Hepatocyte (in vitro differentiated cells): ENCODE measurements at places on chromosomes 7 and 10. TPM values are rescaled to one million over a fixed set of nuclear protein-coding genes. Genes with fewer than 3 reads are reported as not detected.

DNA sequence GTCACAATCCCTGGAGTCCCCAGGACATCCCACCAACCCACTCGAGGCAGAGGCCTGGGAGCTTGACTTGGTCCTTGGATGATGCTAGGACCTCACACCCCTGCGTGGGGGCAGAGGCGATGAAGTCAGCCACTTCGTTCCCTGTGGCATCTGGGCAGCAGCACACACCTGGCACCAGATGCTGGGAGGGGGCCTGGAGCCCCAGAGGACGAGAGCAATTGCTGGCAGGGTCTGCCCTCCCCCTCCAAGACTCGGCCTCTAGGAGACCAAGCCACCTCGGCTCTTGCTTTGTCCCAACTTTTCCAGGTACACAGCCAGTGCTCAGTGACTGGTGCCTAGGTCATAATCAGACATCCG, 39.1 kb downstream of the DPYSL4 start:
- no peak for DNase-seq

BPGM gene
- 25.7 and 37.6 TPM in 2 replicates for polyA plus RNA-seq

GRCh38 chr10:15231426-15231825, 62.9 kb upstream of the NMT2 start:
- no peak for DNase-seq

GRCh38 chr7:131400681-131401176, 73.1 kb downstream of the MKLN1 start:
- peak; percentile 4 for DNase-seq

BEND7 gene
- 7.6 and 8.4 TPM in 2 replicates for polyA plus RNA-seq

GRCh38 chr10:98244586-98244985, 23.4 kb downstream of the LOXL4 start:
- no peak for DNase-seq

DNA sequence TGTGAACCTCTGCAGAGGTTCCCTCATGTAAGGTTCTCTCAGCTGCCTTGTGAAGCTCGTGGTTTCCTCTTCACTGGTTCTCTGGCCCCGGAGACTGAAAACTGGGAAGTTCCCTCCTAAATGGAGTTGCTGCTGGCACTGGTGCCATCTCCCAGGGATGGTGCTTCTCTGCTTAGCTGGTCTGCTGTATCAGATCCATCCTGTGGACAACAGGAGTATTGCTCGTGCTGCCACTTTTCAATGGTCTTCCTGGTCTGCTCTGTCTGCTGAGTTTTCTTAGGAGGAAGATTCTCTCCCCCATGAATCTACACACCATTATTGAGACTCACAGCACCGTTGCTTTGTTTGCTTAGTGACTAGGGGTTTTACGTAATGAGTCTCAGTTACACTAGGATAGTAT, 247.8 kb downstream of the OTUD1 start:
- no peak for DNase-seq

- DNase-seq = no peak
Observed at GRCh38 chr10:132858121-132859081, 72.5 kb upstream of the NKX6-2 start.

DNA sequence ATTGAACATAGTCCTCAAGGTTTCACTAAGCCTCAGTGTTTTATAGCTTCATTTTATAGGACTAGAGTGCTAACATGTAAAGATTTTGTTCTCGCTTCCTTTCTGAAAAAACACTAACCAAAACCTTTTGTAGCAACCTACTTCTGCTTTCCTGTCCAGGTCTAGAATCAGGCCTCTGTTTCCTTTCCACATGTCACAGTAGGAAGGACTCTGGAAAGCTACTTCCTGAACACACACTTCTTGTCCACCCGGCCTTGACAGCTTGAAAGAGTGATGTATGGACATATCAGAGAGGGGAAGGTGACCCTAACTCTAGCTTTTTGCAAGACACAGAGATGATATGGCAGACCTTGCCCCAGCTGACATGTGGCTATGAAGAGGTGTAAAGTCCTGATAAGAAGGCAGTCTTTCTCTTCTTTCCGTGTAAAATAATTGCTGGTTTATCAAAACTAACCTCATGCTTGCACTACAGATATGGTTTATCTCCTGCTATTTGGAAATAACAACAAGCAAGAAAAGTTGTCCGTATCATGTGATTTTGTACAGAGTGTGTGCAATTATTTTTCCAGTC, 175.4 kb downstream of the SKAP2 start:
- no peak for DNase-seq

CYP26A1 gene
- 0.69 TPM in 1 of 2 replicates, not detected in the other for polyA plus RNA-seq

GRCh38 chr7:17325364-17325763, 26.9 kb downstream of the AHR start:
- no peak for DNase-seq

- DNase-seq = no peak
Observed at GRCh38 chr7:142868188-142868985, 13.5 kb downstream of the EPHB6 start.

DNA sequence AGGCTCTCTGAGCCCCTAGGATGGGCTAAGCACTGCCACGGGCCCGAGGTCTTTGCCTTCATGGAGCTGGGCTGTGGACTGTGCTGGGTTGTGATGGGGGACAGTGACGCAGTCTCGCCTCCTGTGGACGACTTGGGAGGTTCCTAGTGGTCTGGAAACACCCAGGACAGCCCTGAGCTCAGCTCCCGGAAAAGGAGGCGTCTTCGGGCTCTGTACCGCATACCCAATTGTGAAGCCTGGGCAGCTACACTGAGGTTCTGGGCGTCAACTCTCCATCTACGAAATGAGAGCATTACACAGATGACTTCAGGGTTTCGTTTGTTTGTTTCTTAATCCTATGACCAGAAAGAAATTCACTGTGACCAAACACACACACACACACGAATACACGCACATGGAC, 79.6 kb upstream of the KAT6B start:
- no peak for DNase-seq

SKAP2 gene
- 8.4 and 11.7 TPM in 2 replicates for polyA plus RNA-seq

- no peak for DNase-seq
Observed at GRCh38 chr7:99270702-99271101, 1.9 kb upstream of the MYH16 start.

DNA sequence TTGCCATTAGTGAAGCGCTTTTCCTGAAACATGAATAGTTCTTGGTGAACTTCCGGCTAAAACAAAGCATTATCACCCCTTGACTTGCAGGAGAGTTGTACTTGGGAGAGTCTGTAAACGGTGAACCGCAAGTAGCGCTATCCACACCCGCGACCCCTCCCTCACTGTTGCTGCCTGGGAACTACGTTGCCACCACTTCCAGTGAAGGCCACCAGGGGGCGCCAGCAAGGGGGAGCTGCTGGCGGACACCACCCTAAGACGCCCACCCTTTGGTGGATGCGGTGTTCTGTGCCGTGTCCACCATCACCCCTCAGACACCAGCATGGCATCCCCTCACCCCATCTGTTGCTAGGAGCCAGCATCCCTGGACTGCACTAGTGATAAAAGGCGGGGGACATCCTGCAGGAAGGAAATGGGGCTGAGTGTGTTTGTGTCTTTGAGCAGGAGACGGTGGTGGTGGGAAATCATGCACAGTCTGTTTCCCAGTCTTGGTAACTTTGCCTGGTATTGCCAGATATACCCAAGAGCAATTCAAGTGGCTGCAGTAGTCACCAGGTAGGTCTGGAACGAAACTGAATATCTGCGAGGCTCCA, 298.2 kb downstream of the FRMD4A start:
- DNase-seq = peak; percentile 28

ANKRD61 gene
- 0.33 and 0.81 TPM in 2 replicates for polyA plus RNA-seq

SFTPA1 gene
- polyA plus RNA-seq = not detected in 2 replicates

DNA sequence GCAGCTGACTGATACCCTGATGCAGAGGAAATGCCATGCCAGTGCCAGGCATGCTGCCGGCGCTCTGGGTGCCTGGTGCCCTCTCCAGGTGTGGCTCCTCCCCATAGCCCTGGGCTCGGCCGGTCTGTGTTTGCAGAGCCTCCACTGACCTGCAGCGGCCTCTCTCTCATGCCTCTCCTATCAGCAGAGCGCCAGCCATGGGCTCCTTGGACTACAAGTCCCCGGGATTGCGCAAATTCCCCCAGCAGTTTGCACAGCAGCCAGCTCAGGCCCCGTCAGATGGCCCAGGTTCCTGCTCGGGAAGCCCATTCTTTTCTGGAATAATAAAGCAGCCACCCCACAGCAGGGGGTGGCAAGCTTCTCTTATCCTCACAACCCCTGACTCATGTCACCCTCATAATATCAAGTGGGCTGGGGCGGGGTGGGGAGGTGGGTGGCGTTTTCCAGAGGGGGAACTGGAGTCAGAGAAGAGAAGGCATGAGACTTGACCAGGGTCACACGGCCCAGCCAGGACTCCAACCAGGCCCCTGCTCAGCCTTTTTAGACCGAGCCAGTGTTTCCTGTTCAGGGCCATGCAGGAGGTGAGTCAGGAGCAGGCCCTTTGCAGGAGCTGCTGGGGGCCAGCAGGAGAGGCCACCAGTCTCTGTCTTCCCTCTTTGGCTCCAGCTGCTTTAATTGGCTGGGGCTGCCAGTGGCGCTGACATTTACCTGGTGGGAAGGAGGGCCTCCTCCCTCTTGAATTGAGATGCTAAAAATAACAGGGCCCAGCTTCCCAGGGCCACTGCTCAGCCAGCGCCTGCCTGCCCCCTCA, 58.6 kb downstream of the ZMIZ1 start:
- peak; percentile 91 for DNase-seq

- no peak for DNase-seq
Observed at GRCh38 chr10:44300666-44301649, 83.9 kb downstream of the CXCL12 start.

BMPER gene
- polyA plus RNA-seq = 4.4 and 4.5 TPM in 2 replicates

CAV2 gene
- 53.0 and 61.5 TPM in 2 replicates for polyA plus RNA-seq

ADAMTS14 gene
- 0.95 and 2.1 TPM in 2 replicates for polyA plus RNA-seq

- DNase-seq = no peak
Observed at GRCh38 chr7:17436126-17436525, 137.7 kb downstream of the AHR start.

GRCh38 chr7:51244885-51245284, 71.7 kb downstream of the COBL start:
- no peak for DNase-seq

SFRP4 gene
- 1.2 and 1.3 TPM in 2 replicates for polyA plus RNA-seq

AZGP1 gene
- polyA plus RNA-seq = 44.3 and 73.6 TPM in 2 replicates

GRCh38 chr7:106358103-106358663, 73.4 kb upstream of the NAMPT start:
- peak; percentile 23 for DNase-seq

- no peak for DNase-seq
Observed at GRCh38 chr7:69440976-69441375, 157.3 kb upstream of the AUTS2 start.

DNA sequence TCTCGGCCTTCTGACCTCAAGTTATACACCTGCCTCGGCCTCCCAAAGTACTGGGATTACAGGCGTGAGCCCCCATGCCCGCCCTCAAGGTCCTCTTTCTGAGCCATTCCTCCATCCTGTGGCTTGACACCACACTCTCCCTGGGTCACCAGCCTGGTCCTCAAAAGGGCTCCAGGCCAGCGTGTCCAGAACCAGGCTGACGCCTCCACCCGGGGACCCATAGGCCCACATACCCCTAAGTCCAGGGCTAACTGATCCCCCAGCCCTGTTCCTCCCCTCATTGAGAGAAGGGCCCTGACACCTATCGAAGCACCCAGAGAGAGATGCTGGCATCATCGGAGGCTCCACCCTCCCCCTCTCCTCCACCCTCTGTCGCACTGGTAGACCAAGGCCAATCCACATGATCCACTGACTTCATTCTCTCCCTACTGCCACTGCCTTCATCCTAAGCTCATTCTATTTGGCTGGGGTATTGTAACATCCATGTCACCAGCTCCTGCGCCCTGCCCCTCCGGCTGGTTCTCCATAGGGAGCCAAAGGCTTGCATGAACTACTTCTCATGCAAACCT, 46.7 kb downstream of the TMEM270 start:
- no peak for DNase-seq

GRCh38 chr7:45434167-45434784, 139.9 kb upstream of the ADCY1 start:
- no peak for DNase-seq

DNA sequence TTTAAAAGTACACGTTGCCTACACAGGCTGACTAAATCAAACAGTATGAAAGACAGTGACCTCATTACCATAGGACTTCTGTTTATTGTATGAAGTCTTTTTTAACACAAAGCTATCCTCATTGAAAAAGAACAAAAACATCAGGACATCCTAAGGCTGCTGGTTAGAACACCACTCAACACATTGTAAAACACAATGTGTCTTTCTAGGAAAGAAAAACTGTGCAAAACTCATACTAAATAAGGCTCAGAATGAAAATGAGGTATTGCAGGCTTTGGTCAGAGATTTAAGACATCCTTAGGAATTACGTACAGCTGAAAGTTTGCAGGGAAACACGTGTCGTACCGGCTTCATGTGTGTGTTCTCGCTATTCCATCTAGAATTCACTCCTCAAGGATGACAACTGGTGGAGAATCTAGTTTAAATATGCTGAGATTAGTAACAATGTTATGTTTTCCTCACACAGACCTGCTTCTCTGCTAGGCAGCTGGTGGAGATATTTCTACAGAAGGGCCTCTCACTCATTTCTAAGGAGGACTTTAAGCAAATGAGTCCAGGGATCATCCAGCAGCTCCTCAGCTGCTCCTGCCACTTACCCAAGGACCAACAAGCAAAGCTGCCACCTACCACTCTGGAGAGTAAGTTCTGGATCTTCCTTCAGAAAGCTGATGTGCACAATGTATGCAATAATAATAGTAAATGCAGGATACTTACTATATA, 29.3 kb downstream of the SLC39A12 start:
- no peak for DNase-seq

DNA sequence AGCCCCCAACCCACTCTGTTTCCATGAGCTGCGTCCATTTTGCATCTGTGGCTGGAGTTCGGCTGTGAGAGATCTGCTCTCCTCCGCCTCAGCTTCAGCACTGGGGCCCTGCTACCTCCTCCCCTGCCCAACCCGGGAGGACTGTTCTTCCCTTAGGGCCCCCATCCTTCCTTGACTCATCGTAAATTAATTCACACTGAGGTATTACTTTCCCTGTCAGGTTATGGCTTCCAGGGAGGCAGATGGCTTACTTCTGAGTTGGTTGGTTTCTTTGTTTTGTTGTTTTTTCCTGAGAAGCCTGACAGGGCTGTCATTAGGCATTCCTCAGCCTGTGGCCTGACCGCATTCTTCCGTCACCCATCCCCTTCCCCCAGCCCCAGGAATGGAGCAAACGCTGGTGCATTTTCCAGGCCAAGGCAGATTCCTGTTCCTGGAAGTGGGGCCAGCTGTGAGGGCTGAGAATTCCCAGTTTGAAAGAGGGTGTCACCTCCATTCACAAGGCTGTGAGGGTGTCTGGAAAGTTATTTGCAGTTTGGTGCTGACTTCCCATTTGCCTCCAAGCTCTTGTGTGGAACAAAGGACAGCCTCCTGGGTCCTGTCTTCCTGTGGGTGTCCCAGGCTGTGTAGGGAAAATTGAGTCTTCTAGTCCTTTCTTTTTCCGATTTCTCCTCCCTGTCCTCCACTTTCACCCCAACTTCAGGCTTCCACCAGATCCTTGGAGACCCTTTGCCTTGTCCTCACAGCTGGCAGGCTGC, 11.7 kb downstream of the CPA5 start:
- peak; percentile 84 for DNase-seq

DNA sequence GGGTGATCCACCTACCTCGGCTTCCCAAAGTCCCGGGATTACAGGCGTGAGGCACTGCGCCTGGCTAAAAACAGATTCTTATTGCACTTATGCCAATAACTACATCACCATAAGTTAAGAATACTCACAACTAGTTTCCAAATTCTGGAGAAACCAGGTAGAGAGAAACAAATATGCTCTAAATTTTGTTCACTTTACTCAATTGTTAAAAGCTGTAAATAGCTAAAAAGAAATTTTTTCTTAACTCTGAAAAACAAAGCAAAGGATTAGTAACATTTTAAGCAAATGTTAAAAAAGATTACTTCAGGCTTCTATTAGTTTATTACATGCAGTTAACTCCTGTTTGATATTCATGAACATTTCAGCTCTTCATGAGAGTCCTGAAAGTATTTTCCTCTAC, 28.3 kb upstream of the ZMIZ2 start:
- no peak for DNase-seq

- DNase-seq = no peak
Observed at GRCh38 chr10:122404576-122404975, 30.1 kb downstream of the PLEKHA1 start.
